CD4-positive, alpha-beta T cell treated with Interleukin-4 for 1 hour (primary cell): ENCODE measurements at places on chromosomes 4 and X.

- DNase-seq = no peak
These were observed 138.8 kb upstream of the MAP9 start for GRCh38 chr4:155515444-155516075.

DNA sequence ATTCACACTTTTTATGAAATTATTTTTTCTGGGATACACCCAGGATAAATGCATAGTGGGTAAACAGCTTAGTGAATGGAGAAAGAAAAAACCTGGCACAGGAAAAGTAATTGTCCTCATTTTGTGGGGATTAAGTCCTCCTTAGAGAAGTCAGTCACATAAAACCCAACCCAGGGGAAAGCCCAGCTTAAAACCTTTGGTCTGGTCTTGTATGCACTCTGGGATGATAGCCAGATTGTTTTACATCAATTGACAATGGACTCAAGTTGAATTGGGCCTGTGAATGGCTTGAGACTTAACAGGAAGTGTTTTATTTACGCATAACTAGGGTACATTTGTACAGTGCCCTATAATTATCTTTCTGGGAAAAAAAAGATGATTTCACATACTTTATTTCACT lies 561.3 kb upstream of the GRIA3 start:
- DNase-seq = no peak

DNA sequence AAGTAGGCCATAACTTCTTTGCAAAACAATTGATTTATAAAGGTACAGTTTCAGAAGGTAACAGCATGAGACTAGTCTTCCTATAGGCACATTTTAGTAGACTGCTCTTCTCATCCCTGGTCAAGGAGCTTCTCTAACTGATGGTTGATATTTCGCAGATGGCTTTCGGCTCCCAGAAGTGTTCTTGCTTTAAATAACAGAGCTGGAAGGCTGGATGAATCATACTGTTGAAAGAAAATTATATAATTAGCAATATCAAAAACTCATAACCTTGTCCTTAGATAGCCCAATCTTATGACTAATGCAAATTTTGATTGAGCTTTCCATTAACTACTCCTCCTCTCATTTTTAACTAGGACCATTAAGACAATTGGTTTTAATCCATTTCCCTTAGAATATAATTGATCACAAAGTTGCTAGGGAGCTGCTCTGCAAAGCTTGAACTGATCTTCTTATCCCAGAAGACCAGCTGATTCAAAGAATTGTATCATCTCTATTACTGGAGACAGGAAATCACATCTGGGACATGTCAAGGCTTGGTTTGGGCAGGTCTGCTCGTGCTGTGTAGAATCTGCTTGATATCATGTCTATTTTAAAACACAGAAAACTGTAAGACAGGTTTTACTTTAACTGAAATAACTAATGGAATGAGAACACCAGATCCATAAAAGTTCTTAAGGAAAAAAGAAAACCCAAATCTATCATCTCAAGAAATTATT lies 38.6 kb downstream of the CENPU start:
- DNase-seq = no peak

- DNase-seq = no peak
These were observed 434.3 kb upstream of the FAT1 start for GRCh38 chr4:187158003-187158402.

DNA sequence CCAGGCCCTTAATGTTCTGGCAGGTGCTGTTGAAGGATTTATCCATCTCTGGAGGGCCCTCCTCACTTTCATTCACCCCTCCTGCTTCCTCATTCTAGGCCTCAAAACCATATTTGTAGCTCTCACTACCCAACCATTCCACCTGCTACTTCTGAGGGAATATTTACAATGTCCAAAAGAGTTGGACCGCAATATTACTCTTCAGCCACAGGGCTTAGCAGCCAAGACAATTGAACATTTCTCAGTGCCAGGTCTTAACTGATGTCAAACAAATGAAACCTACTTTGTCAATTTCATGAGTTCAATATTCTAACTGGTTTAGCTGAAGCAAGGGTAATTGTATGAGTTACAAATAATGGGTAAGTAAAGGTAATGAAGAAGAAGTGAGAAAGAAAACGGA lies 113.2 kb downstream of the ENOX2 start:
- no peak for DNase-seq

- peak; percentile 15 for DNase-seq
These were observed 262.7 kb downstream of the RCHY1 start for GRCh38 chr4:75251547-75251946.

DNA sequence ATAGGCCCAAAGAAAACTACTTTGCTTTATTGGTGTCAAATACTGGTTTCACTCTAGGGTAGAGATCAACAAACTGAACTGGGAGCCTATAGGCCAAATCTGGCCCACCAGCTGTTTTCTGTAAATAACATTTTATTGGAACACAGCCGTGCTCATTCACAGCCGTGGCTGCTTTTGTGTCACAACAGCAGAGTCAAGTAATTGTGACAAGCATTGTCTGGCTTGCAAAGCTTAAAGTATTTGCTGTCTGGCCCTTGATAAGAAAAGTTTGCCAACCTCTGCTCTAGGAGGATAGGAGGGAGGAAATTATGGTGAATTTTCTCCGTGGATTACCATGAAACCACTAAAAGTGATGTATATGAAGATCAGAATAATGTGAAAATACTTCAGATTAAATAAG lies 53.4 kb downstream of the GPAT3 start:
- no peak for DNase-seq

DNA sequence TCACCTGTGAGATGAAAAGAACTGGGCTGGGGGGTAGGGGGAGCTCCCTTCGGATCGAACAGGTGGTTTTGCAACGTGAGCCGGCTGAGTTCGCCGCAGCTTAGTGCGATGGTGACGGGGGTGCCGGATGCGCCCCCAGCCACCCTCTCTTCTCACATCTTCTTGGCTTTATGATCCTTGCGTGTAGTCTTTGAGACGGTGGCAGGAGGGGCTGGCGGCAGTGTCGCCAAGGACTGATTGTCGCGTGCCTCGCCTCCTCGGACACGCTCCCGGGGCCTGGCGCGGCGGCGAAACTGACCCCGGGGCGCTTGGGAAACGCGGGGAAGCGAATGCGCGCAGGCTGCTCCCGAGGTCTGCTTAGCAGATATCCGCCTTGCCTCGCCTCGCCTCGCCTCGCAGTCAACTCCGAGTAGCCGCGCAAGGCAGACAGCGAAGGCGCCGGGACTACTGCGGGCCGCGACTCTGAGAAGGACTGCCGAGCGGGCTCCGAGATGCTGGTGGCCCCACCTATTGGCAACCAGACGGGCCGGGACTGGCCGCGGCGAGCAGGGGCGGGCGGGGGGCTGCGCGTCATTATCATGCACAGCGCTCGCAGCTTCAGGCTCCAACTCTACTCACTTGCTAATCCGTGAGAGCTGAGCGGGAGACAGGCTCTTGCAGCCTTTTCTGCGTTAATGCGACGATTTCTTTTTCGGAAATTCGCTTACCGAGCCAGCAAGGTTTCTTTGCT lies 1.5 kb downstream of the GRID2 start:
- DNase-seq = no peak

GRCh38 chrX:120840827-120841226 lies 34.8 kb downstream of the CT47B1 start:
- DNase-seq = no peak

GRCh38 chr4:160238790-160239189 lies 1135.9 kb downstream of the RAPGEF2 start:
- DNase-seq = no peak

DNA sequence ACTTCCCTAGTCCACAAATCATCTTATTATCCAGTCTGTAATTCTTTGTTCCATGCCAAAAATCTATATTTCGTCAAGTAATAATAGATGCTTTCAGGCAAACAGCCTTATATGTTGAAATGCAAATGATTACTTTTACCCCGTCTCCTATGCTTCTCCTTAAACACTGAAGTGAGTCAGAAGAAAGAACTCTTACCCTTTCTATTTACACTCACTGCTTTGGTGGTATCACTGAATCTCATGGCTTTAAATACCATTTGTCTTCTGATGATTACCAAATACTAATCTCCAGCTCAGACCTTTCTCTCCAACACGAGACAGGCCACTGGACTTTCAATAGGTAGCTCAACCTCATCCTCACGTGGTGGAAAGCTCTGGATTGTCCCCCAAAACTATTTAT lies 558.1 kb downstream of the IL1RAPL1 start:
- DNase-seq = no peak

DNA sequence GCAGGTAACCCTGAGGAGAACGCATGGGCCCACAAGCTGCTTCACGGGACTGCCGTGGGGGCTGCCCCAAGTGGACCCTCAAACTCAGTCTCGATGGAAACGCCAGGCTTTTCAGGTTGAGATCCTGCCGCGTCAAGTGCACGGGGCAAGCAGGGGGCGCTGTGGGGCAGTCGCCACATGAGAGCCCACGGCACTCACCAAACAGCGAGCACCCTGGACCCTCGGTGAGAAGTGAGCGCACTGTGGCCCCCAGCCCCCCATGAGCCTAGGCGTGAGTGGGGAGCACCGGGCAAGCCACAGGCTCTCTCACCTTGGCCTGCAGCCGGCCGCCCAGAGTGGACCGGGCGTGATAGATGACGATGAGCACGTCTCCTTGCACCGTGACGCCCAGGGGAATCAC lies 50.9 kb upstream of the CPLX1 start:
- DNase-seq = no peak

- DNase-seq = no peak
These were observed 277.7 kb upstream of the FTHL17 start for GRCh38 chrX:31349515-31349914.

- no peak for DNase-seq
These were observed 178.5 kb downstream of the GABRB1 start for GRCh38 chr4:47209833-47210232.

DNA sequence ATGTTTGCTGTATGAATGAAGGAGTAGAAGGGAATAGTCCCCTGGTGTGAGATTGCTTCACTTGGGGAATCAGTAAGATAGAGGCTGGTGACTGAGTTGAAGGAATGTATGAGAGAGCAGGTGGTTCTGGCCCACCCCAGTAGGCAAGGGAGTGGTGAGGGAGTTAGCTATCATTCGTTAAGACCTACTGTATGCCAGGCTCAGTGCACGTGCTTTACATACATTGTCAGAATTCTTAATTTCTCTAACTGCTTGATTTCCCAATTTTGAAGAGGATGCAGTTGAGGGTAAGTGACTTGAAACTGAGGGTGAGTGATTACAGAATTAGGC lies 700 bp downstream of the VMA21 start:
- peak; percentile 13 for DNase-seq

DNA sequence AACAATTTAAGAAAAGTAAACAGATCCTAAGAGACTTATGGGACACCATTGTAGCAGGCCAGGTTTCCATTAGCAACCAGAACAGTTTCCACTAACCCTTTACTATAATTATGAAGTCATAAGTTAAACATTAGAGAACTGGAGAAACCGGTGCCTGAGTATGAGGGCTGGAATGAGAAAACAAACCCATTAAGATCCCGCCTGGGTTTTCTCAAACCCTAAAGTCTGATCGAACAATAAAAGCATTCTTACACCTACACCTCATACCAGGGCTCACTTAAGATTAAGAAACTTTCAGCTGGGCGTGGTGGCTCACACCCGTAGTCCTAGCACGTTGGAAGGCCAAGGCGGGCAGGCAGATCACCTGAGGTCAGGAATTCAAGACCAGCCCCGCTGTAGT lies 13.7 kb upstream of the DHX15 start:
- no peak for DNase-seq

DNA sequence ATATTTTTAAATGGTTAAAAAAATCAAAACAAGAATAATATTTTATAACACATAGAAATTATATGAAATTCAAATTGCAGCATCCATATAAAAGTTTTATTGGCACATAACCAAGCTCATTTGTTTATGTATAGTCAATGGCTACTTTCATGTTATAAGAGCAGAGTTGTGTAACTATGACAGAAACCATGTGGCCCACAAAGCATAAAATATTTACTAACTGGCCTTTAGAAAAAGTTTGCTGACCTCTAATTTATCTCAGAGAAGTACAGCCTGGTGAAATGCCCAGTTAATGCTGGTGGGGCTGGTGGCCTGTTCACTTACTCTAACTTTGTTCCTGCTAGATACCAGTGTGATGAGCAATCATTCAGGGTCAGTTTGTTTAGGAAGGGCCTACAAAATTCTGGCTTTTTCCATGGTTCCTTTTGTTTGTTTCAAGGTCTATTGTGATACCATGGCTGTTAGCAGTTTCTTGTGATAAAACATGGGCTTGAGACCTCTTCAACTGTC lies 104.6 kb downstream of the PPP1R2C start:
- DNase-seq = no peak

DNA sequence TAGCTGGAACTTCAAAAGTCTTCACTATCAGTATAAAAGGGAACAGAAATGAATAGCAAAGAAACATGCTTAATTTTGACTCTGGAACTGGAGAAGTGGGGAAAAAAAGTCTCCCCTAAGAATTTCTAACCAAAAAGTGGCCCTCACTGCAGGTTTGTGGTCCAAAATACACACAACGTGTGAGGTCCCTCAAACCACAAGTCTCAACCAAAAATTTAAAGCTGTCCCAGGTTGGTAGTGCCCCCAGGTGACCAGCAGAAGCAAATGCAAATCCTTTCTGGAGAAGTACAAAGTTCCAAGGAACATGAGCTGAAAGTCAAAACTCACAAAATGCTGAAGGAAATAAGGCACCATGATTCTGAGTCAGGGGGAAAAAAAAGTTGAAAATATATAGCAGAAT lies 23.6 kb upstream of the VAMP7 start:
- no peak for DNase-seq

DNA sequence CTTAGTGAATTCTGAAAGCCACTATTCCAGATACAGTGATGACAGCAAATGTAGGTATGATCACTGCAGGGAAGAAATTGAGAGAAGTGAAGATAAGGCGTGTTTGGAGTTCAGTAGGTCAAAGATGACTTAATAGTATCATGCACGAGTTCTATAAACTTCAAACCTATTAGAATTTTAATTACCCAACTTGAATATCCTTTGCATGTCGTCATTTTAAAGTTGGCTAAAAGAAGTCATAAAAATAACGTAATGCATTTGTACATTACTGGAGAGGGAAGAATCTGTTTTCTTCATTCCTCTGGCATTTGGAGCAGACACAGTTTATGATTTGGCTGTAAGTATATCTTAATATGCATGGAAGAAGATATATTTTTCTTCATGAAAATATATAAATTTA lies 68.6 kb upstream of the MXRA5 start:
- DNase-seq = no peak

DNA sequence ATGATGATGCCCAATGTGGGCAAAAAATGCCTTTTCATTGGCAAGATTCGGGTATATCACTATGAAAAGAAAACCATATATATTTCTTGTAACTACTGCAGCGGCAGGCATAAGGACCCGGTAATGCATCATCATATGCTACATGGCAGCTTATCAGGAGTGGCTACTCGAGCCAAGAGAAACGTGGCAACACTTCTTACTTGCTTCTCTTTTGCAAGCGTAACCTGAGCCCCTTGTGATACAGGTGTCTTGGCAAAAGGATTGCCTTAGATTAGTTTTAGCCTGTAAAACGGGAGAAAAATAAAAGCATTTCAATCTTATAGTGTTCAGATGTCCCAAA lies 280.3 kb downstream of the SPRY1 start:
- DNase-seq = no peak

- no peak for DNase-seq
These were observed 39.0 kb upstream of the PROM1 start for GRCh38 chr4:16122784-16123183.
